Lower lobe of right lung (tissue), 2 donors: ENCODE measurements at places on chromosomes 4 and X. TPM values are rescaled to one million over a fixed set of nuclear protein-coding genes. Genes with fewer than 3 reads are reported as not detected.

- peak overlapping the region; percentile 91 for H3K4me3 ChIP-seq
- peak overlapping the region; percentile 90 for H3K27ac ChIP-seq
- no peaks in the 10 kb centered on the region for H3K27me3 ChIP-seq
- no peak for DNase-seq
- peaks cover 23% of the 10 kb centered on the region for H3K36me3 ChIP-seq
Observed at GRCh38 chr4:56468097-56468422, 643 bp downstream of the SRP72 start.

GRCh38 chr4:7105276-7105675 is 37.4 kb upstream of the GRPEL1 start:
- peaks cover 26% of the 10 kb centered on the region for H3K4me1 ChIP-seq
- no peak for DNase-seq
- no peaks in the 10 kb centered on the region for H3K27me3 ChIP-seq
- no peak overlapping the region for H3K27ac ChIP-seq
- H3K4me3 ChIP-seq, result no peak overlapping the region
- no peaks in the 10 kb centered on the region for H3K36me3 ChIP-seq

- no peaks in the 10 kb centered on the region for H3K4me1 ChIP-seq
- H3K27ac ChIP-seq, result no peak overlapping the region
- DNase-seq, result no peak
- no peaks in the 10 kb centered on the region for H3K36me3 ChIP-seq
Observed at GRCh38 chr4:100894339-100894870, 376.6 kb upstream of the EMCN start.

GRCh38 chr4:55834086-55834795 is 14.7 kb downstream of the EXOC1L start:
- H3K27ac ChIP-seq, result no peak overlapping the region
- H3K27me3 ChIP-seq, result no peaks in the 10 kb centered on the region
- no peak for DNase-seq

DNA sequence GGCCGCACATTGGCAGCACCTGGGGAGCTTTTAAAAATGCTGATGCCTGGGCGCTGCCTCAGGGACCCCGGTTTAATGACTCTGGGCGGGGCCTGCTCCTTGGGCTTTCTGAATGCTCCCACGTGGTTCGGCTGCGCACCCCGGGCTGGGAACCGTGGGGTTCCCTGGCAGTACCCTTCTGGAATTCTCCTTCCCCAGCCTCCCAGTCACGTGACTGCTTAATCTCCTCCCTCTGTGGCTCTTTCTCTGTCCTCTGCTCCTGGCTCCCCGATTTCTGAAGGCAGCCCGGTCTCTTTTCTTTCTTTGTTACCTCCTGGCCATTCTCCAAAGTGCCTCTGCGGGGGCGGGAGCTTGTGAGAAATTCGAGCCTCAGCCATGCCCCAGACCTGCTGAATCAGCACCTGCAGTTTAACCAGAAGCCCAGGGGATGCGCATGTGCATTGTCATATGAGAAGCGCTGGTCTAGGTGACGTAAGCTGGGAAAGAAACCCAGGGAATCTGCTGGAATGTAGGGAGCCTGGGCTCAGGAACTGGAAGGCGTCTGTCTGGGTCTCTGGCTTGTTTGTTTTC is 16.6 kb downstream of the CLCN4 start:
- no peaks in the 10 kb centered on the region for H3K27me3 ChIP-seq
- no peak overlapping the region for H3K27ac ChIP-seq
- DNase-seq, result no peak
- H3K36me3 ChIP-seq, result no peaks in the 10 kb centered on the region

DNA sequence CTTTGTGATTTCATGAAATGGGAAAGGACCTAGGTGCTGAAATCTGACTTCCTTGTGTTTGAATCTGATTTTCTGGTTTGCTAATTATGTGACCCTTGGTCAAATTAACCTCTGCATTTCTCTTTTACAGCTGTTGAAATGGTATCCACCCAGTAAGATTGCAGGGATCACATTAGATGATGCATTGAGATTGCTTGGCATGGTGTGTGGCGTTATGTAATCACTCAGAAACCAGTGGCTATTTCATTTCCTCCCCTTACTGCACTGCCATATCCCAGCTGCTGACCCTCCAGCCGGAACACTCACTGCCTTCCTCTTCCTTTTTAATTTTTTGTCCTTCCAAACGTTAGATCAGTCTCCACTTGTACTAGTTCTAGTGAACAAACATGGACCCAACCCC is 79.0 kb downstream of the KLHL8 start:
- no peaks in the 10 kb centered on the region for H3K27me3 ChIP-seq
- H3K4me3 ChIP-seq, result no peak overlapping the region
- no peak for DNase-seq
- H3K4me1 ChIP-seq, result no peaks in the 10 kb centered on the region

DNA sequence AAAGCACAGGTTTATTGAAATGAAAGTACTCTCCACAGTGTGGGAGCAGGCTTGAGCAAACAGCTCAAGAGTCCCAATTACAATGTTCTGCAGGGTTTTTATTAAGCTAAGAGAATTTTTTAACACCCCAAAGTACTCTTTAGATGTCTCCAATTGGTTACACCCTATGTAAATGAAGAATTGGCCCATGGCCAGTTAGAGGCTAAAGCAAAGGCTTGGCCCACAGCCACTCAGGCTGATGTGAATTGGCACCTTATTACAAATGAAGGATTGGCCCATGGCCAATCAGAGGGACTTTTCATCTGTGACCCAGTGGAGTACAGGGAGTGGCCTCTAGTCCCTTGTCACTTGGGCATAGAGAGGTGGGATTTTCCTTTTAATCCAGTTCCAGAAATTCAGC is 30.1 kb upstream of the IQCM start:
- DNase-seq, result no peak
- no peaks in the 10 kb centered on the region for H3K4me1 ChIP-seq
- no peaks in the 10 kb centered on the region for H3K36me3 ChIP-seq
- H3K4me3 ChIP-seq, result no peak overlapping the region
- H3K27me3 ChIP-seq, result no peaks in the 10 kb centered on the region

GRCh38 chr4:166324321-166324720 is 451.3 kb downstream of the TLL1 start:
- no peak overlapping the region for H3K4me3 ChIP-seq
- DNase-seq, result no peak
- no peak overlapping the region for H3K27ac ChIP-seq

GRCh38 chr4:155011163-155011780 is 197.2 kb upstream of the NPY2R start:
- H3K4me3 ChIP-seq, result no peak overlapping the region
- no peaks in the 10 kb centered on the region for H3K4me1 ChIP-seq
- H3K27ac ChIP-seq, result no peak overlapping the region
- no peaks in the 10 kb centered on the region for H3K36me3 ChIP-seq

GRCh38 chr4:5924461-5925125 is 31.7 kb upstream of the CRMP1 start:
- H3K27ac ChIP-seq, result no peak overlapping the region
- no peaks in the 10 kb centered on the region for H3K4me1 ChIP-seq
- DNase-seq, result no peak
- no peak overlapping the region for H3K4me3 ChIP-seq

- H3K4me1 ChIP-seq, result no peaks in the 10 kb centered on the region
- H3K36me3 ChIP-seq, result no peaks in the 10 kb centered on the region
- no peak overlapping the region for H3K4me3 ChIP-seq
- no peaks in the 10 kb centered on the region for H3K27me3 ChIP-seq
Observed at GRCh38 chrX:16185725-16186136, 18.4 kb downstream of the MAGEB17 start.

DNA sequence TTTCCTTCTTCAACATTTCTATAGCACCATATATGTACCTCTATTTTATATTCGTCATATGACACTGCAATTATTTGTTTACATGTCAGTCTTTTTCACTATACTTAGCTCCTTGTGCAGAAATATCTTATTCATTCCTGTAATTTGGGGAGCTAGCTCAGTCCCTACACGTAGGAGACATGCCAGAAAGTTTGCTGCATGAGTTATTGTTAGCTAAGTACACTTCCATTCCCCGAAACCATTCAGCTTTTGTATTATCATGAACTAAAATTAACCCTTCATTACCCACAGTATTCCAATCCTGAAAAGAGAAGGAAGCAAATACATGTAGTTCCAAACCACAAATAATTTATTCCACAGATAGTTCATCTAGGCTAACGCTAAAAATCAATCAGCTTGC is 10.2 kb downstream of the CBR4 start:
- H3K27ac ChIP-seq, result no peak overlapping the region
- no peak overlapping the region for H3K4me3 ChIP-seq
- no peaks in the 10 kb centered on the region for H3K4me1 ChIP-seq
- no peaks in the 10 kb centered on the region for H3K27me3 ChIP-seq
- no peak for DNase-seq

DNA sequence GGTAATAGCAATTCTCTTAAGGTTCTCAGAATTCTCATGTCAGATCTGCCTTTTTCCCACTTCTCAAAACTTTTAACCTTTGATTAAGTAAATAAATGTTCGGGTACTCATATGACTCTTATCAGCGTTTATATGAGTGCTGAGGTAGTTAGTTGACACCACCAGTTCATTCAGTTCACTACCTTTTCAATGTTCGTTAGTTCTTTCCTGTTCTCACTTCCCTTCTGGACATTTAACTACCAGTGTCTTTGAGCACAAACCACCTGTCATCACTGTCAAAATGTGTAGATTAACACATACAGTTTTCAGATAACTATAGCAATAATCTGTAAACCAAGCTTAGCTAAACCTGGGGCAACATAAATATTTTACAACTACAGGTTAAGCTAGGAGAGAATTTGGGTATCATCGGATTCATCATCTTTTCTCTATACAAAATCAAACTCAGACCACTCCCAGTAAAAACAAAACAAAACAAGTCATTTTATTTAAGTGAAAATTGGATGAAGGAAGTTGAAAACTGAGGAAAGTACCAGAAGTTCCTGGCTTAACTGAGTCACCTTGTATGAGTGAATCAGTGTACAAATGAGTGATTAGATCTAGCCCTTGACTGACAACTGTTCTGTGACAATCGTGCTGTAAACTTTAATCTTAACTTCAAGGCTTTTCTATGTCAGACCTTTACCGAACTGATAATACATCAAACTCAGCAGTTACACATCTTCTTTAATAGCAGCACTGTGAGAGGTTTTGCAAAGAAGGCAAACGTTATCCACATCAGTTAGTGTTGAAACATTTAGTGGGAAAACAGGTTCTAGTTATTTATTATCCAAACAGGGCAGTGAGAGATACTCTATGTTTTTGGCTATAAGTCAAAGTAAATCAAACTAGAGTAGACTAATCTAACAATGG is 41.9 kb downstream of the ARHGEF38 start:
- no peak overlapping the region for H3K4me3 ChIP-seq
- peak overlapping the region; percentile 20 for H3K27ac ChIP-seq
- no peaks in the 10 kb centered on the region for H3K4me1 ChIP-seq

DNA sequence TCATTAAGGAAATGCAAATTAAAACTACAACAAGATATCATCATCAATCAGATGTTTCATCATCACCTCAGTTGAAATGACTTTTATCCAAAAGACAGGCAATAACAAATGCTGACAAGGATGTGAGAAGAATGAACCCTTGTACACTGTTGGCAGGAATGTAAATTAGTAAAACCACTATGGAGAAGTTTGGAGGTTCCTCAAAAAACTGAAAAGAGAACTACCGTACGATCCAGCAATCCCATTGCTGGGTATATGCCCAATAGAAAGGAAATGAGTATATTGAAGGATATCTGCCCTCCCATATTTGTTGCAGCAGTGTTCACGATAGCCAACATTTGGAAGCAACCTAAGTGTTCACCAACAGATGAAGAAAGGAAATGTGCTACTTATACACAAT is 50.6 kb upstream of the STARD8 start:
- no peak overlapping the region for H3K27ac ChIP-seq
- no peak overlapping the region for H3K4me3 ChIP-seq
- no peaks in the 10 kb centered on the region for H3K36me3 ChIP-seq
- no peaks in the 10 kb centered on the region for H3K27me3 ChIP-seq
- DNase-seq, result no peak

- H3K27me3 ChIP-seq, result no peaks in the 10 kb centered on the region
- H3K27ac ChIP-seq, result peak overlapping the region; percentile 92
- peaks cover 27% of the 10 kb centered on the region for H3K4me1 ChIP-seq
- peak overlapping the region; percentile 96 for H3K4me3 ChIP-seq
- peaks cover 24% of the 10 kb centered on the region for H3K36me3 ChIP-seq
- peak; percentile 71 for DNase-seq
Observed at GRCh38 chr4:88522702-88523324, 763 bp downstream of the PYURF start.

- no peak for DNase-seq
- no peak overlapping the region for H3K27ac ChIP-seq
- no peaks in the 10 kb centered on the region for H3K36me3 ChIP-seq
- H3K4me1 ChIP-seq, result no peaks in the 10 kb centered on the region
Observed at GRCh38 chr4:32337403-32337802, 1617.2 kb downstream of the PCDH7 start.

- no peak overlapping the region for H3K4me3 ChIP-seq
- H3K4me1 ChIP-seq, result no peaks in the 10 kb centered on the region
- H3K27me3 ChIP-seq, result peaks cover 18% of the 10 kb centered on the region
- peak; percentile 24 for DNase-seq
- H3K27ac ChIP-seq, result no peak overlapping the region
- no peaks in the 10 kb centered on the region for H3K36me3 ChIP-seq
Observed at GRCh38 chrX:30308263-30309138, 689 bp downstream of the NR0B1 start.

DNA sequence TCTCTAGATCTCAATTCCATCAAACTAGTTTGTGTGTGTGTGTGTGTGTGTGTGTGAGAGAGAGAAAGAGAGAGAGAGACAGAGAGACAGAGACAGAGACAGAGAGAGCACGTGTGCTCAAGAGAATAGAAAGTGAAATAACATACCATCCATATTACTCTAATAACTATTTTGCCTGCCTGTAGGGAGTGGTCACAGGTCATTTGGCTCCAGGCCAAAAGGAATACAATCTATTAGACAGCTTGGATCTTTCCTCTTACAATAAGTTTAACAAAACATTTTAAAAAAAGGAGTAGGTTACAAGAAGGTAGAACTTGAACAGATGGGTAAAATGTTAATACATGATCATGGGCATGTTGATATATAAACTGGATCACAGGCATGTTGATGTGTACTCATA is 76.2 kb downstream of the COL4A6 start:
- H3K36me3 ChIP-seq, result no peaks in the 10 kb centered on the region
- no peaks in the 10 kb centered on the region for H3K27me3 ChIP-seq
- no peak overlapping the region for H3K4me3 ChIP-seq
- no peaks in the 10 kb centered on the region for H3K4me1 ChIP-seq
- DNase-seq, result no peak
- no peak overlapping the region for H3K27ac ChIP-seq

DNA sequence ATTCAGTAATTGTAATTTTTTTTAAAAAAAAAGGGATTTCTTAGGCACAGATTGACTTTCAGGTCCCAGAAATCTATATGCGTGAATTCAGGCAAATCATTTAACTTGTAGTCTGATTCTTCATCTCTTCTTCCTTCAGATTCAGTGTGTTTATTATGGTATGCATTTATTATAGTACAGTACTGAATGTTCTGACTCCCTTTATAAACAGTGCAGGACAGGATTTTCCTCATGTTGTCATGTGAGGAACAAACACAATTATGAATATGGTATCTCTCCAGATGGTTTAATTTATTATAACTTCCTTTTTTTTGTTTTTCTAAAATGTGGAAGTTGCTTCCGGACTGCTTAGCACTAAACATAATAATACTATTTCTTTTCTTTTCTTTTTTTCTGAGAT is 54.2 kb downstream of the RPS3A start:
- H3K27ac ChIP-seq, result peak overlapping the region; percentile 70
- peaks cover 21% of the 10 kb centered on the region for H3K4me1 ChIP-seq
- no peak overlapping the region for H3K4me3 ChIP-seq

Gene MAGEA8
- total RNA-seq, result not detected

Gene GNRHR
- not detected for total RNA-seq

Gene CYBB
- total RNA-seq, result 420 TPM

Gene EGF
- 3.5 TPM for total RNA-seq

Gene GAGE12F
- not detected for total RNA-seq

Gene DRD5
- total RNA-seq, result not detected

Gene FRMPD4
- total RNA-seq, result 0.15 TPM

Gene HERC6
- 15.8 TPM for total RNA-seq

Gene TMSB15C
- 1.2 TPM for total RNA-seq

Gene GABRB1
- total RNA-seq, result not detected

Gene KCTD8
- not detected for total RNA-seq
